ENCODE measurements at places on chromosomes 4 and X. TPM values are rescaled to one million over a fixed set of nuclear protein-coding genes. Genes with fewer than 3 reads are reported as not detected.

KCNE5 gene
- 4.3 TPM for total RNA-seq

DNA sequence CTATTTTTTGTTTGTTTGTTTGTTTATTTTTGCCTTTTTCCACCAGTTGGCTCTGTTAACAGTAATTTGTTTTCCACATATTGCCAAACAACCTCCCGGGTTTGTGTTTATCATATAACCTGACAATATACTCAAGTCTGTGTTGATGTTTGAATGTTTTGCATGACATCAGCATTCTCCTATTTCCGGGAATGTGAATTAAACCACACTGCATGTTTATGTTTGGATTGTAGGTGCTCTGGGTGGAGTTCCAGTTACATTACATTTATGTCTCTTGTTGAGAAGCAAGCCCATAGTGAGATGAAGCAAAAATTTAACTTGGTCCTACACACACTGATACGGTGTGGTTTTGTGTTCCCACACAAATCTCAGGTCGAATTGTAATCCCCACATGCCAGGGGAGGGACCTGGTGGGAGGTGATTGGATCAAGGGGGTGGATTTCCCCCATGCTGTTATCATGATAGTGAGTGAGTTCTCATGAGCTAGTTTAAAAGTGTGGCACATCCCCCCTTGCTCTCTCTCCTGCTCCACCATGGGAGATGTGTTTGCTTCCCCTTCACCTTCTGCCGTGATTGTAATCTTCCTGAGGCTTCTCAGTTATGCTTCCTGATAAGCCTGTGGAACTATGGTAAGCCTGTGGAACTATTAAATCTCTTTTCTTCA, 54.4 kb upstream of the CLNK start:
- H3K27ac ChIP-seq: no peak overlapping the region
- H3K36me3 ChIP-seq: no peaks in the 10 kb centered on the region
- no peak overlapping the region for H3K4me3 ChIP-seq

KLHL4 gene
- 13.5 TPM for total RNA-seq

DNA sequence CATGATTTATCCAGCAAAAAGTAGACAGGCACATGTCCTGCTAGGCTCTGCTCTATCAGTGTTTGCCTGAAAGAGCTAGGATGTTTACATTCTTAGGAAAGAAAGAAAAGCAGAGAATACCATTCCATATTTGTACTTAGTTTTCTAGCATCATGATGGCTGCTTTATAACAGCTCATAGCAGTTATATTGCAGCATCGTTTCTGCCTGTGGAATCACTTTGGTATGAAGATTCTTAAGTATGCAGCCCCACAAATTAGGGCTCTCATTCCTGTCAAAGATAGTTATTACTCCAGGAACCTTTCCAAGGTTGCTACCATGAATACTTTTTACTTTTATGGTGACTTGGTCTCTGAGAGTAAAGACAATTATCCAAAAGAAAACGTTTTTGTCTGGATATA, 119.0 kb upstream of the MYOZ2 start:
- H3K27ac ChIP-seq: no peak overlapping the region
- H3K4me1 ChIP-seq: no peaks in the 10 kb centered on the region
- no peak for DNase-seq
- no peaks in the 10 kb centered on the region for H3K36me3 ChIP-seq
- no peak overlapping the region for H3K4me3 ChIP-seq

GRCh38 chr4:4575284-4576211, 33.7 kb upstream of the STX18 start:
- no peaks in the 10 kb centered on the region for H3K36me3 ChIP-seq
- no peaks in the 10 kb centered on the region for H3K27me3 ChIP-seq
- peak overlapping the region; percentile 55 for H3K27ac ChIP-seq
- peak overlapping the region; percentile 62 for H3K4me3 ChIP-seq
- H3K4me1 ChIP-seq: peaks cover 3% of the 10 kb centered on the region

DNA sequence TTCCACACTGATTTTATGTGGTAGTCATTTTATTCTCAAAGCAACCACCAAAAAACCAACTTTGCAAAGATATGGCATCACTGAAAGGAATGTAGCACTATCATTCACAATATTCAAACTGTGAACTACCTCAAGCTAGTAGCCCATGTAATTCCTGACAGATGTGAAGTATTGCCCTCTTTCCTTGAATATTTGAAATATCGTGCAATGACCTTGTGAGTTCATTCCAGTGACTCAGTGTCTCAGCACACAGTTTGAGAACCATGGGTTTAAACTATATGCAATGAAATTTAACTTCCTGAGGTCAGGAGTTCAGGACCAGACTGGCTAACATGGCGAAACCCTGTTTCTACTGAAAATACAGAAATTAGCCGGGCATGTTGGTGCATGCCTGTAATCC, 20.9 kb upstream of the IQCM start:
- H3K4me1 ChIP-seq: no peaks in the 10 kb centered on the region
- no peaks in the 10 kb centered on the region for H3K36me3 ChIP-seq
- no peak overlapping the region for H3K4me3 ChIP-seq
- no peak for DNase-seq
- no peaks in the 10 kb centered on the region for H3K27me3 ChIP-seq
- no peak overlapping the region for H3K27ac ChIP-seq

DNA sequence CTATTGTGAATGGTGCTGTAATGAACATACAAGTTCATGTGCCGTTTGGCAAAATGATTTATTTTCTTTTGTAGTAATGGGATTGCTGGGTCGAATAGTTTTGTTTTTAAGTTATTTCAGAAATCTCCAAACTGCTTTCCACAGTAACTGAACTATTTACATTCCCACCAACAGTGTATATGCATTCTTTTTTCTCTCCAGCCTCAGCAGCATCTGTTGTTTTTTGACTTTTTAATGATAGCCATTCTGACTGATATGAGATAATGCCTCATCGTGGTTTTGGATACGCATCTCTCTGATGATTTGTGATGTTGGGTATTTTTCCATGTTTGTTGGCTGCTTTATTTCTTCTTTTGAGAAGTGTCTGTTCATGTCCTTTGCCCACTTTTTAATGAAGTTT, 246.3 kb upstream of the ADGRL3 start:
- H3K36me3 ChIP-seq: no peaks in the 10 kb centered on the region
- H3K4me1 ChIP-seq: no peaks in the 10 kb centered on the region
- DNase-seq: no peak
- H3K27me3 ChIP-seq: no peaks in the 10 kb centered on the region
- no peak overlapping the region for H3K27ac ChIP-seq
- no peak overlapping the region for H3K4me3 ChIP-seq

Data from spinal cord (tissue), 10 donors.